ENCODE measurements at places on chromosomes 7 and 10.
A peak's percentile ranks its signal among the peaks of the same experiment; 100 is the strongest.

DNA sequence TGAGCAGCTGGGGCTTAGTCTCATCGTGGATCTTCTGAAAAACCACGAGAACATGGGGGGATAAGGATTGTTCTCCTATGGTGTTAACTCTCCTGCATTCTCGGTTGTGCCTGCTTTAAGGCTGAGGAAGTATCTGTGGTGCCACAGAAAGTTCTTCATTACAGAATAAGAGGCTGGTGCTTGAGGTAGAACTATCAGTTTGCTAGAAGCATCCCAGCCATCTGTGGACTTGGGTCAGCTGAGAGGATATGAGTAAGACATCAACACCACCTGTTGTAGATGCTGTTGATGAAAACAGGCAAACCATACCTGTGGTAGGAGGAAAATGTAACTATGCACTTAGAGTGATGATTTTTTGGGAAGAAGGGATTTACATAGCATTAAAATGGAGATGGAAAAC lies 416.6 kb downstream of the PHTF2 start:
- no peak for DNase-seq

- peak; percentile 22 for DNase-seq
Observed at GRCh38 chr7:135300913-135301765, 67.5 kb downstream of the STRA8 start.

- DNase-seq: peak; percentile 76
Observed at GRCh38 chr10:63430091-63430998, 35.4 kb downstream of the JMJD1C start.

DNA sequence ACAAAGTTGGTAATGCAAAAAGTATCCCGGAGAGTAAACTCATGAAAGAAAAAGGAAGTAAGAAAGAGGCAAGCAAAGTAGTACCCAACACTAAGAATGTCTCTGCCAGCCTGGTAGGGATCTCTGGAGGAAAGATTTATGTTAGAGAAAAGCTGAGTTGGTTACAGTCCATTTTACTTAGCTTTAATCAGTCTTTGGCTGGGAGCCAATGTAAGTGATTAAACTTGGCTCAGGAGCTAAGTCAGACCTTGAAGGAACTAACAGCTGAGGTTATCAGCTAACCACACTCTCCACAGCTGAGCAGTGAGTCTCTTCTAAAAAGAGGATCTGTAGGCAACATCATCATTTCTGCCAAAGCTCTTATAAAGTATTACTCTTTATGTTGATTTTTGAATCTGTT lies 148.0 kb downstream of the ANKRD7 start:
- no peak for DNase-seq

DNA sequence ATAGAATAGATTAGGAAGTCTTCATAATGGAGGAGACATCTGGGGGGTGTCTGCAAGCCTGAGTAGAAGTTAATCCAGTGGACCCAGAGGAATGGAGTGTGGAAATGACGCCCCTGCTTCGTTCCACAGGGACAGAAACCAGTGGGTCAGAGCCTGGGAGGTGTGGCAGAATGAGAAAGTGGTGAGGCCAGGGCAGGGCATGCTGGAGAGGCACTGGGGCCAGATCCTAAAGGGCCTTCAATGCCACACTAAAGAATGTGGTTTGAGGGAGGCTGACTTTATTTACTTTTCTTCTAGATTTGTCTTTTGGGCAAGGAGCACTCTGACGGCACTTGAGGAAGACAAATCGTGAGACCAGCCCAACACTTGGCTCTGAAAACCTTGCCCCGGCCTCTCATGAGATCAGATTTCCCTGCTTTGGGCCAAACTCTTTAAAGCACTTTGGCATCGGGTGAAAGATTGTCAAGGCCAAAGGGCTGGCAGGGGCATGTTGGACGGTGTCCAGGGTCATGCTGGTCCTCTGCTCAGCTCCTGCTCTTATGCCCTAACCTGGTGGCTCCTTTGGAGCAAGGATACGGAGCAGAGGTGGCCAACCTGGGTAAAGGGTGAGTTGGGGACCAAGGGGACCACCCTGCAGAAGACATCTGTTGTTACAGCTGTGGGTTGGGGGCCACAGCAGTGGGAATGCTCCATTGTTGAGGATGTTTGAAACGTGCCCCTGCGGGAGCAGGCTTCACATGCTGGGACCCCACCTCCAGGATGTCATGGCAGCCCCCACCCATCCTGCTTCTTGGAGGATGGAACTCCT lies 157.0 kb upstream of the ZMIZ1 start:
- DNase-seq: no peak

GRCh38 chr7:2823130-2823529 lies 21.0 kb downstream of the GNA12 start:
- no peak for DNase-seq

DNA sequence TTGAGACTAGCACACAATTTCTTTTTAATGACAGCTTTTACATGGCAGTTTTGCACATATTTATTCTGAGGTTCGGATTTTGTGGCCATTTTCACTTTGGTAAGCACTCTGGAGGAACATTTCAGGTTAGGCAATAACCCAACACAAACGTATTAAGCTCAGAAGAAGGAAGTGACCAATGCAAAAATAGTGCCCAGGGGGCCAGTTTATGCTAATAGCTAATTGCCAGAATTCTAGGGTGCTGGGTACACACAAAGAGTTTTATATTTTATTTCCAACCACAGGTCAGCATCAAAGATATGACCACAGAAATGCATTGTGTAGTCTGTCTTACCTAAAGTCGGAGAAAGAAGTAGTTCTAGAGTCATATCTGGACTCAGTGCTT lies 8.4 kb upstream of the AGR2 start:
- DNase-seq: no peak

- no peak for DNase-seq
Observed at GRCh38 chr7:44288811-44289340, 36.5 kb downstream of the CAMK2B start.

- peak; percentile 38 for DNase-seq
Observed at GRCh38 chr7:104160375-104160774, 47.4 kb downstream of the ORC5 start.

DNA sequence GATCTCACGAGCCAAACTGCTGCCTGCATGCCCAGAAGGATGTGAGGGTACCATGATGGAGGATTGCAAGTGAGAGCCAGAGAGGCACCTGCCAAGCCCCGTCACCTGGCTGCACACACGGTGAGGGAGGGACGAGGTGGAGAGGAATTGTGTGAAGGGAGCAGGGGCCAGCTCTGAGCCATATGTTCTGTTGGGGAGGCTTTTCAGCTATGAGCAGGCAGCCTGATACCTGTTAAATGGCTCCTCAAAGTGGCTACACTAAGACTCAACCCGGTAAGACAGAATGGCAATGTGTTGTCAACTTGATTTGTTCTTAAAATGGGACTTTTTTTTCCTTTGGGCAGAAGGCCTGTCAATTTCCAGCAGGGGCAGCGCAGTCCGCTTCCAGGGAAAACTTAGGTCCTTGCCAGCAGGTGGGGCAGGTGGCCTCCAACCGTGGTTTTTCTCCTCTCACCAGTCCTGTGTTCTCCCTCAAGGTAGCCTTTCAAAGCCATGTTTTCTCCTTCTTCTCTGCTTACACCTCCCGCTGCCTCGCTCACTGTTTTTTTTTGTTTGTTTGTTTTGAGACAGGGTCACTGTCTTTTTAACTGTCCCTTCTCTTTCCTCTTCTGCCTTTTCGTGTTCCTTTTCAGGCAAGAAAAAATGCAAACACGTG lies 57.7 kb upstream of the ZNRF2 start:
- DNase-seq: peak; percentile 43

- no peak for DNase-seq
Observed at GRCh38 chr10:85447690-85448089, 918.9 kb downstream of the GRID1 start.

DNA sequence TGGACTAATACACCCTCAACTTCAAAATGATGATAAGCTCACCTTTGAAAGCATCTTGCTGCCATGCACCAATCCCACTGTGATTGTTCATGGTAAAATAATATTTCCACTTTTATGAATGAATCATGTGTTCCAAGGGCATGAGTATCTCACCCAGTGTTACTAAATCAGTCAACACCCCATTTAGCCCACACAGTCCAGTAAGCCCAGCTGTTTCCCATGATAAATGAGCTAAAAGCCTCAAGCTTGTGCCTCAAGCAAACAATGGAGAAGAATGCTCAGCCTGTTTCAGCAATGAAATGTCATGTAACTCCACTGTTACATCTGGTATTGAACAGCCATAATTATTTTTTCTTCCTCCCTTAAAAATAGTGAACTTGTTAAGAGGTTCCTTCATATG lies 442.5 kb downstream of the XPNPEP1 start:
- DNase-seq: no peak

DNA sequence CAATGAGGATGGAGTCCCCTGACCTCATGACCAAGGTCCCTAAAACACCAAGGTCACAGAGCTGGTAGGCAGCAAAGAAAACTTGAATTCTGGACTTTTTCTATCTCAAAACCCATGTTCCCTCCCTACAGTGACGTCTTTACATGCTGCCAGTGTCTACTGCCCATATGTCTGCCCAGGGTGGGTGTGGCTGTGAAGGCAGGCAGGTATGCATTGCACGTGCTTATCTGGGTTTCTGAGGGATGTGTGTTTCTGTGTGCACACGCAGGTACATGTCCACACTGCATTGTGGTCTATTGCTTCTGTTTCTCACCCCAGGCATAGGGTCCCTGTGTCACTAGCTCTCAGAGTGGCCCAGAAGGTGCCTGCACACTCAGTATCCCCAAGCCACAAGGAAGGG lies 13.5 kb downstream of the ATP6V1F start:
- DNase-seq: no peak

DNA sequence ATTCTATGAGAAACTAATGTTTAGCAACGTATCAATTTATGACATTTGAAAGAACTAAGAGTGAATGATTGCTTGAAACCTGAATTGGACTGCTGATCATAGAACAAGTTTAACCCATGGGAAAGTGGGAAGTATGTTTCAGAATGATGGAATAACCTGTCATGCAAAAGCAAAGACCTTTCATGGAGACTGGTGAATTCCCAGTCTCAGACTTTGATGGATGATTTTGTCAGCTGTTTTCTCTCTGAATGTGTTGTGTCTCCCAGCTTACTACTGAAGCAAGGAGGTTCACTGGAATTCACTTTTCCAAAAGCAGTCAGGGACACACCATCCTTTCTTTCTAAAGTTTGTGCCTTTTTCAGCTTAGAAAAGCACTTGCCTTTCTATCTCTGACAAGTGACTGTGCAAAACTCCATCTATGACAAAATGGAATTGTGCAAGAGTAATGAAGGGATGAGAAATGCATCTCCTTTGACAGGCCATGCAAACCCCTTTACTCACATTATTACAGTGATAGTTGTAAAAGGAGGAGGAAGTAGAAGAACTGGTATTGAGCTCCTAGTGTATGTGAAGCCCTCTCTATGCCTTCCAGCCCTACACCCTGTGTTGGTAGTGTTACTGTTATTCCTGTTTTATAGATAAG lies 176.1 kb downstream of the PRKG1 start:
- DNase-seq: no peak

DNA sequence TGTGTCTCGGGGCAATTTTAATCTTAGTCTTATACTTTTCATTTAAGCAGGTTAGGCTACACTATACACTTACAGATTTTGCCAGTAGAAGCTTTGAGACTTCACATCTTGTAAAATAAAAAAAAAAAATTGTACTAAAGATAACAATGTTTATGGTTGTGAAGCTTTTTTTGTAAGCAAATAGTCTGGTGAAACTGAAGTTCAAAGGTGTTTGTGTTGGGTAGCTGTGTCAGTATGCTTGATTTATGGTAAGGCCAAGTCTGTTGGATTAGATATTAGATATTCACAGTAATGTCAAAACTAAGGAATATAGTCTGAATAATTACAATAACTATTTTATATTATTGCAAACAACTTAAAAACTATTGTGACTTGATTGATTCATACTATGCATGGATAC lies 31.0 kb upstream of the PRSS1 start:
- DNase-seq: no peak

GRCh38 chr10:47294057-47294456 lies 5.9 kb upstream of the GDF10 start:
- DNase-seq: no peak

DNA sequence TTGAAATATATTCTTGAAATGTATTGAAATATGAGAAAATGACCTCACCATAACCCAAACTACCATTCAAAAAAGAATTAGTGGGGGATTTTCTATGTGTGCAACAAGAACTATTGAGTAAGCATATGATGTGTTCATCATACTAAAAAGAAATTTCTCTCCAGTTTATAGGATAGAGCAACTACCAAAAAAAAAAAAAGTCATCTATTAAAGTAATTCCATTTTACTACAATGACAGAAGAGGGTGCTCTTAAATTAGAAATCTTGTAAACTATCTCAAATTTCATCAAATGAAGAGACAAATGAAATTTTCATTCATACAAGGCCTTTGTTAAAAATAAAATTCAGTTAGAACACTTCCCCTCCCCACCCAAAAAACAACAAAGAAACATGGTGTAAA lies 195.4 kb upstream of the PLXDC2 start:
- peak; percentile 1 for DNase-seq

GRCh38 chr10:68550747-68551411 lies 9.3 kb upstream of the TET1 start:
- peak; percentile 84 for DNase-seq

- no peak for DNase-seq
Observed at GRCh38 chr10:123800821-123801220, 90.8 kb downstream of the CPXM2 start.

- peak; percentile 60 for DNase-seq
Observed at GRCh38 chr10:99372546-99373271, 43.6 kb downstream of the CNNM1 start.

- peak; percentile 46 for DNase-seq
Observed at GRCh38 chr7:50142425-50143017, 49.5 kb upstream of the ZPBP start.

- DNase-seq: peak; percentile 31
Observed at GRCh38 chr10:115082506-115082905, 10.7 kb upstream of the ATRNL1 start.

DNA sequence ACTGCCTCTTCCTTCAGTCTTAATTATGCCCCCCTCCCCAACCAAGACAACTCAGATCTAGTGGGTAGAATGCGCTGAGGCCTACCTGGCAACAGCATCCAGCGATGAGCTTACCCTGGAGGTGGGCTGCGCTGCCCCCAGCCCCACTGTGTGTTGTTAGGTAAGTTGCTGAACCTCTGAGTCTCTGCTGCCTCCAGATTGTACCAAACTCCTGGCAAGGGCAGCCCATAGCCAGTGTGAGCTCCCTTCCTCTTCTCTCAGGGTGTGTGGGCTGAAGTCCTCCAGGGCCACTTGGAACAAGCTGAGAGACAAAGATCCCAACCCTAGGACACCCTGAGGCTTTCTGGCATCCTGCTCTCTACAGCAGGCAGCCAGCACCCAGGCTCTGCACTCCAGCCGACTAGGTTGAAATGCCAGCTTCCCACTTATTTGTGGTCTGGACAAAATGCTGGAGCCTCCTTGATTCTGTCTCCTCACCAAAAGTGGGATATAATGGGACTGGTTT lies 135.3 kb downstream of the ARHGAP22 start:
- no peak for DNase-seq

DNA sequence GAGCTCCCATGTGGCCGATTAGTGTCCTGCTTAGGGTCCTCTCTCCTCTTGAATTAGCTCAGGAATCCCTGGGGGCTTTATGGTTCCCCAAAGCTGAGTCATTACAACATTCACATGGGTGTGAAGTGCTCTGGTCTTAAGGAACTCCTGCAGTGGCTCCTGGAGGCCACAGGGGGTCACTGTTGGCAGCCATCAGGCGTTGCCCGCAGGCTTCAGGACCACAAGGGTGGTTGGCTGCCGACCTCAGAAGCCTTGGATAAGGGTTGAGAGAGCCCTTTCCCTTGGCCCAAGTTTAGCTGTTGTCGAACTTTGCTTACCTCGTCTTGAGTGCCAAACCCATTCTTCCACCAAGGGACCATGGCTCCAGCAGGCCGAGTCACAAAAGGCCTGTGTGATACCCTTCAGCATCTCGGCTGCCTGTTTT lies 61.7 kb downstream of the SH2D4B start:
- peak; percentile 72 for DNase-seq

GRCh38 chr7:122068046-122068445 lies 76.0 kb downstream of the AASS start:
- no peak for DNase-seq

All from ELR (cell line).